Body of pancreas (tissue), 4 donors: ENCODE measurements at places on chromosomes 5 and 9.

- DNase-seq: no peak
Measured at GRCh38 chr5:54541823-54542783, 24.5 kb downstream of the SNX18 start.

- DNase-seq: no peak
Measured at GRCh38 chr5:113266913-113267227, 167.9 kb downstream of the TSSK1B start.

DNA sequence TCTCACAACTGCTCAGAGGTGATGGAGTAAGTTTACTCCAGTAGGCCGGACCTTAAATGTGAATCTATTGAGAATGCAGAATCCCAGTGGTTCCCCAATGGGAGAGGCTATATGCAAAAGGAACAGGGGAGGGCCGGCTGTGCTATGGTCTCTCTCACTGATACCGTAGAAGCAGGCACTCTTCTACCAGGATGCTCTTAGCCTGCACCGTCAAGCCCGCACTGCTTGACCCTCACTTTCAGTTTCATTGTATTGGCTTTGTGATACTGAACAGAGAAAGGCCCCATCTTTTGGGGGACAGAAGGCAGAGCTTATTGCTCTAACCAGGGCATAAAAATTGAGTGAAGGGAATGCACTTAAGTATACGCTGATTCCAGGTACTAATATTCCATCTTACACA is 615.0 kb upstream of the RGMB start:
- DNase-seq: no peak

- DNase-seq: no peak
Measured at GRCh38 chr5:80895523-80895922, 64.6 kb upstream of the RASGRF2 start.

GRCh38 chr5:118548761-118549720 is 439.3 kb downstream of the DTWD2 start:
- DNase-seq: no peak

GRCh38 chr5:5902678-5903646 is 475.4 kb downstream of the MED10 start:
- no peak for DNase-seq
